IPS DF 6.9 (cell line): ENCODE measurements at places on chromosomes 2 and 18.

- DNase-seq, result no peak
- peaks cover 4% of the 10 kb centered on the region; the same call in 1 of the 2 replicates for H3K27me3 ChIP-seq
- H3K4me3 ChIP-seq, result no peak overlapping the region
- no peaks in the 10 kb centered on the region; the same call in 1 of the 2 replicates for H3K4me1 ChIP-seq
- no peak overlapping the region for H3K27ac ChIP-seq
Measured at GRCh38 chr2:232871418-232871834, 1.4 kb downstream of the SNORC start.

DNA sequence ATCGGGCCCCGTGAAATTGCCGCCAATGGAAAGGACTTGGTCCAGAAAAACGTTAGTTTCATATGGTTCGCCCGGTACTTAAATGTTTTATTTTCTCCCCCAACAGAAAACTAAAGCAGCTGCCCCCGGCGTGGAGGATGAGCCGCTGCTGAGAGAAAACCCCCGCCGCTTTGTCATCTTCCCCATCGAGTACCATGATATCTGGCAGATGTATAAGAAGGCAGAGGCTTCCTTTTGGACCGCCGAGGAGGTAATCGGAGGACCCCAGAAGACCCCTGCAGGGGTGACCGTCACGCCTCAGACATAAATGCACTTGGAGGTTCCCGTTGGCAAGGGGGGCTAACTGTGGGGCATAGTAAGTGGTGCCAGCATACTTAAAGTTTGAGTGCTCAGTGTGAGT lies 742 bp downstream of the RRM2 start:
- H3K36me3 ChIP-seq, result peaks cover 22% of the 10 kb centered on the region; the same call in 1 of the 2 replicates
- H3K4me1 ChIP-seq, result no peaks in the 10 kb centered on the region; the same call in 1 of the 2 replicates

GRCh38 chr2:178202927-178203326 lies 8.6 kb downstream of the OSBPL6 start:
- no peaks in the 10 kb centered on the region for H3K27me3 ChIP-seq
- no peak for DNase-seq
- H3K4me3 ChIP-seq, result no peak overlapping the region
- H3K4me1 ChIP-seq, result no peaks in the 10 kb centered on the region

GRCh38 chr2:74029714-74030397 lies 45.1 kb downstream of the TET3 start:
- no peak for DNase-seq
- no peak overlapping the region for H3K27ac ChIP-seq
- H3K27me3 ChIP-seq, result no peaks in the 10 kb centered on the region
- H3K36me3 ChIP-seq, result no peaks in the 10 kb centered on the region
- H3K4me3 ChIP-seq, result no peak overlapping the region

DNA sequence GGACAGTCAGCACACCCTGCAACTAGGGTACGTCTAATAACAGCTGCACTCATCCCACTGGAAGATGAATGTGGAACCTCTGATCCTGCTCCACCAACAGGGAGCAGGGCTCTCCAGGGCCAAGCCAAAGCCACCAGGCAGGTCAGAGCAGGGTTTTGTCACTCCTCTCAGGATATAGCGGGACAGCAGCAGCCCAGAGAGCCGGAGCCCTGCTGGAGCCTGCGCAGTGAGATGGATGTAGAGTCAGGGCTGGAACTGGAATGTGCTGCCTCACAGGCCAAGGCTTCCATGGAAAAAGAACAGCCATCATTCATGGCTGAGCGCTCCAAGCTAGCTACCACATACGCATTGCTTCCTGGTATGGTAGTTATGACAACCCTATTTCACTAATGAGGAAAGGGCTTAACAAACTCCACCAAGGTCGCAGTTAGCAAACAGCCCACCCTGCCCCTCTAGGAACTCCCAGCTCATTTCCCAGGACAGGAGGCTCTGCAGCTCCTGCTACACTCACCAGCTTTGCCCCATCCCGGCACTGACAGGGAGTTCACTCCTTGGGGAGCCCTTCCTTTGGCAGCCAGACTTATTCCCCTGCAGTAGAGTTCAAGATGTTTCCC lies 85.2 kb downstream of the HS1BP3 start:
- H3K27ac ChIP-seq, result no peak overlapping the region
- H3K4me3 ChIP-seq, result no peak overlapping the region

GRCh38 chr2:238403632-238404405 lies 22.9 kb upstream of the ASB1 start:
- H3K4me3 ChIP-seq, result no peak overlapping the region
- H3K36me3 ChIP-seq, result no peaks in the 10 kb centered on the region
- no peak for DNase-seq

- no peak overlapping the region for H3K4me3 ChIP-seq
- no peak overlapping the region for H3K27ac ChIP-seq
- no peak for DNase-seq
Measured at GRCh38 chr2:23273786-23274185, 111.2 kb upstream of the KLHL29 start.

DNA sequence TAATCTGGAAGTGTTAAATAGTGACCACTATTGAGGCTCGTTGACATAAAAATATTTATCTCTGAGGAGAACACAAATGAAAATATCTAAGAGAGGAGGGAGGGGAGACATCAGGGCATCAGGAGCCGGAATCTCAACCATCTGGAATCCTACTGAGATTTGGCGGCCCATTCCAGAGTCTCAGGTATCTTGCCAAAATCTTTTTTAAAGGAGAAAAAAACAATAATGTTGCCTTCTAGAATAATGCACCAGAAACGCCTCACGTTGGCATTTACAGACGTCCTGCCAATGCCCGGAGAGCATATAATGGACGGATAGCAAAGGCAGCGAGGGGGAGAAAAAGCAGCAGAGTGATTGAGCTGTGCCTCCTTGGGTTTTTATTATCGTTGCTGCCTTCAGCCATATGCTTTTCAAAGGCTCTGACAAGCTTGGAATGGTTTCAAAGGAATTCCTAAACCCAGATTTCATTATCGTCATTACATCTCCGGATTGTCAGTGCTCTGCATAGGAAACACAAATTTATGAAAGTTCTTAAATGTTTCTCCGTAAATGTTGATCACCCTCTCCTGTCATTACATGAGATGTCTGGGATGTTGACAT lies 30.9 kb upstream of the EGR4 start:
- peaks cover 1% of the 10 kb centered on the region; the same call in 1 of the 2 replicates for H3K4me1 ChIP-seq
- no peak for DNase-seq
- no peaks in the 10 kb centered on the region for H3K27me3 ChIP-seq
- no peak overlapping the region for H3K4me3 ChIP-seq
- no peak overlapping the region for H3K27ac ChIP-seq

DNA sequence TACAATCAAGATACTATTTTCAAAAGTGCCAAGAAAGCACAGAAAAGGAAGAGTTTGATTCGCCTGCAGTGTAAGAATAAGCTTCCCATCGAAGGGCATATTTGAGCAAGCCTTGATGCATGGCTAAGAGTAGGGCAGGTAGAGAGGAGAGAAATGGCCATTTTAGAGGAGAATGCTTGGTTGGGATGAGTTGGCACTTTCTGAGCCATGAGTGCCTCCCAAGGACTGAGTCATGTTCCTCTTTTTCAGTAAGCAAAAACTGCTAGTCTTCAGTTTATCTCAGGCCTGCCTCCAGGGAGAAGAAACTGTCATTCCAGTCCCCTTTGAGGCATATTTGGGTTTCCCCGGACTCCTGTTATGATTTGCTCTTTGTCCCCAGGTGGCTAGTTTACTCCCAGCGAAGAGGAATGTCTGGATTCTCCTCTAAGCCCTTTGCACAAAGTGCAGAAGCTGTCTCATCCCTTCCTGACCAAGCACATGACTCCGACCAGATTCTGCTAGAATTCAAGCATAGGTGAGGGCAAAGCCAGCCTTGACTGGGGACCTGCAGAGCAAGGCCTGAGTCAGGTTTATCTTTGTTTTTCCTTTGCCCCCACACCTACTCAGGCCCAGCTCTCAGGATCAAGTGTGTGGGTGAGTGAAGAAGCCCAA lies 115.2 kb downstream of the TTC32 start:
- H3K27ac ChIP-seq, result no peak overlapping the region
- DNase-seq, result no peak
- no peaks in the 10 kb centered on the region for H3K36me3 ChIP-seq
- no peak overlapping the region for H3K4me3 ChIP-seq
- no peaks in the 10 kb centered on the region for H3K27me3 ChIP-seq
- peaks cover 4% of the 10 kb centered on the region for H3K4me1 ChIP-seq

GRCh38 chr2:37201766-37202165 lies 5.5 kb downstream of the CEBPZOS start:
- peaks cover 15% of the 10 kb centered on the region; the same call in 1 of the 2 replicates for H3K36me3 ChIP-seq
- H3K27me3 ChIP-seq, result no peaks in the 10 kb centered on the region
- H3K27ac ChIP-seq, result no peak overlapping the region
- H3K4me3 ChIP-seq, result no peak overlapping the region
- DNase-seq, result no peak

- H3K27ac ChIP-seq, result no peak overlapping the region
- H3K4me3 ChIP-seq, result no peak overlapping the region
- DNase-seq, result no peak
- H3K36me3 ChIP-seq, result no peaks in the 10 kb centered on the region; the same call in 1 of the 2 replicates
Measured at GRCh38 chr18:50373561-50374219, 1.2 kb upstream of the SKA1 start.

GRCh38 chr2:3636586-3637310 lies 21.3 kb upstream of the ALLC start:
- H3K4me1 ChIP-seq, result no peaks in the 10 kb centered on the region
- no peaks in the 10 kb centered on the region for H3K36me3 ChIP-seq
- H3K27ac ChIP-seq, result no peak overlapping the region
- no peak for DNase-seq
- H3K4me3 ChIP-seq, result no peak overlapping the region
- no peaks in the 10 kb centered on the region for H3K27me3 ChIP-seq

DNA sequence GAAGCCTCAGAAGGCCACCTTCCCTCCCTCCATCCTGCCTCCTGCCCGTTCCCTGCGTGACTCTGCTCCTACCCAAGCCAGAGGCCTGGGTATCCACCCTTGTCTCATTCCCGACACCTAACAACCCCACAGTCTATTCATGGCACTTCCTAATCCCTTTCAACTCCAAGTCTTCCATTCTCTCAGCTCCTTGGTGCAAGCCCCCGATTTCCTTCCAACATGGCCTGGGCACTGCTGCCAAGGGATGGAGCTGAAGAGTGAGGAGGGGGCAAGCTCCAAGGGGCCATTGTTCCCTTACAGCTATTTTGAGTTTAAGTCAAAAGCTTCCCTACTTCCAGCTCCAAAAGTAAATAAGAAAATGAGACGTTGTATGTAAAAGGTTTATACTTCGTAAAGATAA lies 84.8 kb upstream of the ASB18 start:
- no peak overlapping the region for H3K4me3 ChIP-seq
- no peaks in the 10 kb centered on the region; the same call in 1 of the 2 replicates for H3K4me1 ChIP-seq
- H3K27ac ChIP-seq, result no peak overlapping the region
- H3K27me3 ChIP-seq, result no peaks in the 10 kb centered on the region
